Sigmoid colon (tissue), 7 donors: ENCODE measurements at places on chromosomes 12 and 14. TPM values are rescaled to one million over a fixed set of nuclear protein-coding genes. Genes with fewer than 3 reads are reported as not detected.

- DNase-seq, result no peak
Observed at GRCh38 chr14:32186248-32186647, 15.6 kb upstream of the RNU6-7 start.

DNA sequence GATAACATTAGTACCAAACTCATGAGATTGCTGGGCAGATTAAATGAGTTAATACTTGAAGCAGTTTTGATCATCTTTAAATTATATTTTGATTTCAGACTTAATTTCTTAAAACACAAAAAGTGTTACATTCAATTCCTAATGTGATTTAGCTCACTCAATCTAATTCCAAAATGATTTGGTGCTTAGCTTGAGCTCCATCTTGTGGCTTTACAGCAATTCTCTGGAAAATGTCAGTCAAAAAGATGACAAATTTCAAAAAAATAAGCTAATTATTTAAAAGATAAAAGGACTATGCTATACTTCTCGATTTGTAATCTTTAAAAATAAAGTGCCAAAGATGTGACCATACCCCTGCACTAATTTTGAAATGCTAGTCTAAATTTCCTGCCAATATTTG, 10.1 kb downstream of the LLPH start:
- no peak for DNase-seq

- no peak for DNase-seq
Observed at GRCh38 chr14:94867946-94868771, 98.2 kb upstream of the GSC start.

DNA sequence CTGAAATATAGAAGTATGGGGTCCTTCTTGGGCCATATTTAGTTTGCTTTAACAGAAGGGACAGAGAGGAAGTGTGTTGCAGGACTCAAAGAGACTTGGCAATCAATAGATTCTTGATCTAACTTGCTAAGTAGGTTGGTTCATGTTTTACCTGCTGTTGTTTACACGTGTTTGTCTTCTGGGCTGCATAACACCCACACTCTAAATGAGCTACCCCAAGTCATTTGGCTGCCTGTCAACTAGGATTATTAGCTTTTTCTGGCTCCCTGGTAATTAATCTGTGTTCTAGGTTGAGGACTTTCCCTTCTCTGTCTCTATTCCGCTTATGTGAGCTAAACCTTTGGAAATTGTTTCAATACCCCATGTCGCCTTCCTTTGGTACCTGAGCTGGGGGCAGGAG, 10.1 kb upstream of the TBPL2 start:
- DNase-seq, result no peak

Gene ALX1
- total RNA-seq, result not detected
